ENCODE measurements at places on chromosomes 2 and 18.

- no peak for DNase-seq
These were observed 55.3 kb downstream of the CAB39 start for GRCh38 chr2:230767862-230768388.

DNA sequence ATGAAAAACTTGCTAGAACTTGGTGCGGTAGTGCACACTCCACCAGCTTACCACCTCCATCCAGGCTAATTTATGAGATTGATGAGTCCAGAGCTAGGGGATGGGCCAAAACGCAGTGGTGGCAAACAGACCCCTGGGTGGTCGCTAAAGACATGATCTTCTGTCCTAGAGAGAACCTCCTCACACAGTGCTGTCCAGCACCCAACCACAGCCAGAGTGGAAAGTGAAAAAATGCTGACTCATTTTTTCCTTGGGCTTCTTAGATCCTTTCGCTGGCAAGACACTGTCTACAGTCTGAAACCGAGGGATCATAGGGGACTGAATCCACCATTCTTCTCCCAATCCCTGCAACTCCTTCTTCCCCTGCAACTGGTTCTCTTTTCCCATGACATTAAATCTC is 4.1 kb downstream of the ANTXR1 start:
- no peak for DNase-seq

DNA sequence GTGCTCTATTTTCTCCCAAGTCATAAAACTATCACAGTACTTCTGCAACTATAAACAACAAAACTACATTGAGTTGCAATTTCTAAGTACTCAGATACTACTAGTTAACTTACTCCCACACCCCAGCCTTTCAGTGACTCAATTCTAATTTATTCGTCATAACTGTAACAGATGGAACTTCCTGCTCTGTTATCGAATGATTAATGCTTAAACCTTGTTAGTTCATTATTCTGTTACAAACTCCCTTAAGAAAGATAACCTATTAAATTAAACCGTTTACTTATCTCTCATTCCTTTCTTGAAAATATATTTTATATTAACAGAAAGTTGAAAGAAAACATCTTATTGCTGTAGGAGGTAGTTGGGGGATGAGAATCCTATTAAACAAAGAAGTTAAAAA is 17.0 kb downstream of the TNFAIP6 start:
- DNase-seq, result no peak

DNA sequence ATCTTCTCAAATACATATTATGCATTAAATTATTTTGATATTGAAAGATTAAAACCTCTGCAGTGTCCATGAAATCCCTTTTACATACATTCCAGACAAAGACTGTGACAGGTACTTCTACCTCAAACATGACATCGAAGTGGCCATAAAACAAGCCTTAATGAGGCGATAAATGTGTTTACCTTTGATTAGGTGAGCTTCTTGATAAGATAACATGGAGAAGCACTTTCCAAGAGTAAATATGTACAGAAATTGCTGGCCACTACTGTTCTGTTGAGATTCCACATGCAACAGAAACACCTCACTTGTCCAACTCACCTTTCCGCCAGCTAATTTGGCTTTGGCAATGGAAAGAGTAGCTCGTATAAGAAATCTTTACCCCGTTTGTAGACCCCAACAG is 55.2 kb downstream of the ZEB2 start:
- no peak for DNase-seq

DNA sequence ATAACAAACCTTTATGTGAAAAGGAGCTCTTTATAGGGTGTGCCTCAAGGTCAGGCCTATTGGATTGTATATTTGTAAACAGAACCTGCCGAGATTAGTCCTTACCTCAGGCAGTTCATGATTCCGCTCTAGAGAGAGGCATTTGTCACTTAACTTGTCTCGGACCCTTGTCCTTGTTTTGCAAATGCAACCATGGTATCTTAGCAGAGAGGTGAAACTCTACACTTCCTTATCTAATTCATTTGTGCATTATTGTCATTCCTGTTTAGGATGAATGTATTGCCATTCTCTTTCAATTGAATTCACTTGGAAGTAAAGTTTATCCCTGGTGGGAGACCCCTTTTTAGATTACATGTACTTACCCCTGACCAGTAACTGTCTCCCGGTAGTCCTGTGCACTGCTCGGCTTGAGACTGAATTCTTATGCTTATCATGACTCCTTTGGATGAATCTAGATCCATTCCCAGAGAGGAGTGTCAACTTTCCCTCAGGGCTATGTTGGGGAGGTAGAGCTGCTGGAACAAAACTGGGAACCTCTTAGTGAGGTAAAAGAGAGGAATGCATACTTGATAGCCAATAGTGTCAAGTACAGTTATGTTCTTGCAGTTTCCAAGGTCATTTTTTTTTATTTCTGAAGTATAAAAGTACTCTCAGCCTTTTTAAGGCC is 46.6 kb downstream of the SGPP2 start:
- DNase-seq, result no peak

- DNase-seq, result no peak
These were observed 958.9 kb downstream of the DCDC2C start for GRCh38 chr2:4662161-4662779.

GRCh38 chr18:41982942-41983660 is 28.1 kb downstream of the PIK3C3 start:
- DNase-seq, result no peak

DNA sequence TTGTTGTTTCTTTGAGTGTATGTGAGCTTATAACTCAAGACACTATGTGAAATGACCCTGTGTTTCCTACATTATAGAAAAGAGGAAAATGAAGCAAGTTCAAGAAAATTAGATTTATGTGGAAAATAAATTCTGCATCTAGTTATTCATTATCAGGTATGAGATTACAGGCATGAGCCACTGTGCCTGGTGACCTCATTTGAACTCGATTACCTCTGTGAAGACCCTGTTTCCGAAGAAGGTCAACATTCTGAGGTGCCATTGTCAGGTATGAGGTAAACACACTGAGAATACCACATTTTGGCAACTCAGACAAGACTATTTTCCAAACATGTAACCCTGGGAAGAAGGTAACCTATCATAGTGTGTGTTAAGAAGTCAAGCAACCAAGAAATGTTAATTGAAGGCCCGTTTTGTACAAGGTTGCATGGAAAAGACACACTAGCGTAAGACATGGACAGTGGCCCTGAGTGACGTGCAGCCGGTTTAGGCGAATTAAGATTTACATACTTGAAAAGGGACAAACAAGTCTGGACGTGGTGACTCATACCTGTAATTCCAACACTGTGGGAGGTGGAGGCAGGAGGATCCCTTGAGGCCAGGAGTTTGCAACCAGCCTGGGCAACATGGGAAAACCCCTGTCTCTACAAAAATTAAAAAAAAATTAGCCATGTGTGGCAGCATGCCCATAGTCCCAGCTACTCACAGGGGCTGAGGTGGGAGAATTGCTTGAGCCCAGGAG is 186.6 kb downstream of the NEDD4L start:
- DNase-seq, result no peak

DNA sequence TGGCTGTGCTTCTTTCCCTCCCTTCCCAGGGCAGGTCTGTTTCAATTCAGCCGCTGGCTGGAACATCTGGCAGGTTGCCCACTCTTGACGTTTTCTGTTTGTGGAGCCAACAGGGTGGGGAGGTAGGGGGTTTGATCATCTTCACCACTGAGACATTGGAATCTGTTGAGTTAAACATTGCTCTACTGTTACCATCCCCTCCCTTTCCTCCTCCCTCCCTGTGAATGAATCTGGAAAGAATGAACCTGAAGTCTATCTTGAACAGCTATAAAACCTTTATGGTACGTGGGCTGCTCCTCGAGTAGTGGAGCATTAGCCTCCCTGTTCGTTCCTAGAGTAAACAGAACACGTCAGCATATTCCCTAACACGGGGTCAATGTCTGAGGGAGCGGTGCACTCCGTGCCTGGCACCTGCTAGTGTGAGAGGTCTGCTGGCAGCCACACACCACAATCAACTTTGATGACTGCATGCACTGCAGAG is 249.9 kb upstream of the RBBP8 start:
- no peak for DNase-seq

GRCh38 chr2:137367361-137367760 is 596.9 kb upstream of the HNMT start:
- DNase-seq, result no peak

- no peak for DNase-seq
These were observed 45.4 kb downstream of the EML6 start for GRCh38 chr2:54768772-54769428.

DNA sequence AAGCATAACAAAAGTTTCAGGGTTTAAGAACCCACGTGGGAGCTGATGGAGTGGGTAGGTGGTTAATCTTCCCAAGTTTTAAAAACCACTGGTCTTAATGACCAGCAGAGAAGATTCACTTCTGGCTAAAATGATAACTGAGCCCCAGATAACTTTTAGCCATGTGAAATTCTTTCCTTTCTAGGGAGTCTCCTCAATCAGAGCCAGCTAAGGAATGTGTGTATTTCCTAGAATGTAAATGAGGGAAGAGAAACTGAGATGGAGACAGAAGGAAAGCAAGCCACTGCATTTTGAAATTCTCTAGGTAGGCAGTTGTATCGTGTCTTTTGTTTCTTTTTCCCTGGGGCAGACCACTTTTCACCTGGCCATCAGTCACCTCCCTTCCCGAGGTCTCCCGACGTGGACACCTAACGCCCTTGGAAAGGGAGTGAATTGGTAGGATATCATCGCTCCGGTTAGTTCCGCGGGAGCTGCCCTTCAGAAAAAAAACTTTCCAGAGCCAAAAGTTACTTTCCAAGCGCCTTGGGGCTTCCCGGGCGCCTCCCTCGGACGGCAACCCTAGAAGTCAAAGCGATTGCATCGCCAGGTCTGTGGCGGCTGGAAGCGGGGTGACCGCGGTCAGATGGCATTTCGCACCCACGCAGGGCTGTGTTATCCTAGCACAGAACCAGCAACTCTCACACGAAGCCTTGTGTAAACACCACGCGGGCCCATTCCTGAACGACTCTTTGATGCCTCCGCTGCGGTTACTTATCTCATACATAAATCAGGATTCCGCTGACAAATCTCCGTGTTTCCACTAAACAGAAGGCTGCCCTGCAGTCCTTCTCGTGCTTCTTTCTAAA is 1.3 kb downstream of the COLEC12 start:
- DNase-seq, result no peak

GRCh38 chr18:13268158-13269012 is 49.8 kb downstream of the LDLRAD4 start:
- no peak for DNase-seq

DNA sequence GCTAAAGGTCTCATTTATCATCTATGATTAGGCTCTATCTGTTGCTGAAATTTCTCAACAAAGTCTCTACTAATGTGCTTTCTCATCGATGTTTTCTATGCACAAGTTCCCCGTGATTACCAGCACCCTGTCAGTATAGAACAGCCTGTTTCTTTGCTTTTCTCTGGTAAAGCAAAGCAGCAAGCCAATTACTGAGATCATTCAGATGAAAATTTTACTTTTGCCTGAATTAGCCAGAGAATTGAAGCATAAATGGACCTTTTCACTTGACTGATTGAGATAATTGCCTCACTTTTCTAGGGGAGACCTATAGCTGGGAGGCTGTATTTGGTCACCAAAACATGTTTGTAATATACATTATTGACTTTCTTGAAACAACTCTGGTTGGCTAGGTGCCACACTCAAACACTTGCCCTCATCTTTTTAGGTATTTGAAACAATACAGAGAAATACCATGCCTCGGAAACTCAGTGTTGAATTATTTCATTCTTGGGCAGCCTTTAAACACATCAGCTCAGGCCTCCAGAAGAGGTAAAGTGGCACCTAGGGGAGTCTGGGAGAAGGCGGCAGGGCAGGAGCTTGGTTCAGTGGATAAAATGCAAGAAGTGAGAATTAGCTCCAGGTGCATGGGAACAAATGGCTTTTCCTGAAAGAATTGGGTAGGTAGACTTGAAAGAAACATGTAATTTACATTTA is 96.2 kb downstream of the GALNT3 start:
- DNase-seq, result no peak

DNA sequence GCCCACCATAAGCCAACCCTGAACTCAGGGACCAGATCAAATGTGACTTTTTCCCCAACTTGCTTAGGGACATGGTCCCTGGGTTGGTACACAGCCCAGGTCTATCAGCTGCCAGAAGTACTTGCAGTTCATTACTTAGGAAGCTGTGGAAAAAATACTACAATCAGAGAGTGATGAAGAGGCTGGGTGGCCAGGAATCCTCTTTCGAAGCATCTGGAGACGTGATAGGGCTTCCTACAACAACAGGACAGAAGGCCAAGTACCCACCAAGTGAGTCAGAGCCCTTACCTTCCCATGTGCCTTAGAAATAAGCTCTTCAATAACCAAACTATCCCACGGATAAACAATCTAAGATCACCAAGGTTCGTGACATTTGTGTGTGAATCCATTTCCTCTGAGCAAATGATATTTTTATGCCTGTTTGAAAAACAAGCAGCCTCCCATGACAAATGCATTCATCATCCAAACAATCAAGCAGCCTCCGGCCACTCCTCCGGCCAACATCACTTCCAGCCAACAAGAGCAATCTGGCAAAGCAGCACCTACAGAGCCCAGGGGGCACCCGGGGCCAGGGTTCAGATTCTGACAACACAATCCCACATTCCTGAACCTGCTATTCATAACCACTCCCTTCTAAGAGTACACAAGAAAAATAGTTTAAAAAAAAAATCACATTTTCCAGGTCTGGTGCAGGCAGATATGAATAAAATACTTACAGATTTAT is 26.4 kb downstream of the TBC1D8 start:
- DNase-seq, result no peak

DNA sequence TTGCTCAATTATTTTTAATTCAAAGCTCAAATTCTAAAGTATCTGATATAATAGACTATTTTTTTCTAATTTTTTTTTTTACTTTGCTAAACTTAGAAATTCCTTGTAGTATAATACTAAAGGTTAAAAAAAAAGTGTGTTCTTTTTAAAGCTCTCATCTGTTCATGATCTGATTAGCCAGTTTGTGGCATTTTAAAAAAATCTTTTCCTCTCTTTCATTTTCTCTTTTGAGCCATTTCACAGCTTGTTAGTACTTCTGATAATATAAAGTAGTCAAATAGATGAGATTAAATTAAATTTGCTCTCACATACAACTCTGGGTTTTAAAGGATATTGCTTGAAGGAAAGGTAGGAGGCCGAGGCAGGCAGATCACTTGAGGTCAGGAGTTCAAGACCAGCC is 40.7 kb upstream of the NEMP2 start:
- no peak for DNase-seq

- no peak for DNase-seq
These were observed 103.6 kb downstream of the TMX3 start for GRCh38 chr18:68611311-68611710.

GRCh38 chr2:110678457-110679336 is 834 bp upstream of the BUB1 start:
- DNase-seq, result peak; percentile 15

- DNase-seq, result no peak
These were observed 49.8 kb downstream of the ADI1 start for GRCh38 chr2:3469486-3469885.

DNA sequence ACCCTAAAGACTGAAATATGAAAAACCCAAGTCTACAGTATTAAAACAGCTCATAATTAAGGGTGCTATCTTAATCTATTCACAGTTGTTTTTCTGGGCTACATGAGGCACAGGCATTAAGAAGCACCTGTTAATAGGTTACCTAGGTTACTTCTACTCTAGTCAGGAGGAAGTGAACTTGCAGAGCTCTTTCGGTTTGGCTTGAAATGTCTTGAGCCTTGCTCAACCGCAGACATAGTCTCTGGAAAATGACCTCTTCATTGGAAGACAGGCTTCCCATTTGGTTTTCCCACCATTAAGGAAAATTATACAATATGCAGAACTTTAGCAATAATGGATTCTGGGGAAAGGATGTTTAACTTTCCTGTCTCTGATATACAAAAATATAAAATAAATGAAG is 142.3 kb upstream of the KCNJ3 start:
- no peak for DNase-seq
